ENCODE measurements at places on chromosomes 16 and 17. TPM values are rescaled to one million over a fixed set of nuclear protein-coding genes. Genes with fewer than 3 reads are reported as not detected.

The TAC4 gene
- not detected for total RNA-seq

The TOP2A gene
- 217 TPM for total RNA-seq

The FBXW10B gene
- total RNA-seq, result 4.2 TPM

The TEX19 gene
- total RNA-seq, result 0.27 TPM

Data from A549 treated with CpdA at 1 μM for 4 hours (cell line).